ENCODE measurements at places on chromosomes 2 and 18. TPM values are rescaled to one million over a fixed set of nuclear protein-coding genes. Genes with fewer than 3 reads are reported as not detected.

DNA sequence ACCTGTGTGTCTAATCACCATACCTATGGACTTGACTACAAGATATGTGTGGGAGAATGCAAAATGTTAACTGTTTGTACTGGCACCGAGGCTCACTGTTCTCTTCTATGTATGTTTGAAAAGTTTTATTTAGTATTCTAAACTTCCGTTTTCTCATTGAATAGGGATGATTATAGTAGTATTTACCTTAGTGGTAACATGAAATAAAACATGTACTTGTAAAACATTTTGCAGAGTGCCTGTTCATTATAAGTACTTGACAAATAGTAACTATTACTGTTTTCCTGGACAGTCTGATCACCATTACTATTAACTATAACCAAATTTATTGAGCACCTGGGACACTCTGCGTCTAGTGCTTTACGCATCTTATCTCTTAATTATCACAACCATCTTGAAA, 24.8 kb downstream of the DDX1 start:
- DNase-seq = no peak

Gene OR6B2
- total RNA-seq = not detected

Gene GDF7
- 1.1 TPM for total RNA-seq

Gene SYT4
- total RNA-seq = 3.2 TPM

- no peak for DNase-seq
Measured at GRCh38 chr2:215657844-215658243, 222.0 kb upstream of the FN1 start.

Gene MIB1
- total RNA-seq = 31.7 TPM

Gene DPP4
- total RNA-seq = 24.1 TPM

GRCh38 chr18:30387401-30387800, 655.1 kb downstream of the DSC3 start:
- DNase-seq = no peak

DNA sequence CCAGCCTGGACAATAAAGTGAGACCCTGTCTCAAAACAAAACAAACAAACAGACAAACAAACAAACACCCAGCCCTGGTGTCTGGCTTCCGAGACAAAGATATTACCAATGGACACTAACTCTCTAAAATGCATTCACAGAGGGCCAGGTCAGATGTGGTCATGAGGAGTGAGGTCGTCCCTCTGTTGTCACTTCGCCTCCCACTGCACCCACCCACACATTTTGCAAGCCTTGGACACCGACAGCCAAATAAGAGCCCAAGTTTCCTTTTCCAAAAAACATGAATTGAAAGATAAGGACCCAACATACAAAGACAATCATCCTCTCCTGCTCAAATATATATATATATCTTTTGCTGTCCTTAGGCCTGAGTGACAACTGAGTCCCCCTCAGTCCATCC, 319.9 kb downstream of the TSN start:
- DNase-seq = no peak

- DNase-seq = no peak
Measured at GRCh38 chr2:45942237-45942738, 290.8 kb downstream of the PRKCE start.

DNA sequence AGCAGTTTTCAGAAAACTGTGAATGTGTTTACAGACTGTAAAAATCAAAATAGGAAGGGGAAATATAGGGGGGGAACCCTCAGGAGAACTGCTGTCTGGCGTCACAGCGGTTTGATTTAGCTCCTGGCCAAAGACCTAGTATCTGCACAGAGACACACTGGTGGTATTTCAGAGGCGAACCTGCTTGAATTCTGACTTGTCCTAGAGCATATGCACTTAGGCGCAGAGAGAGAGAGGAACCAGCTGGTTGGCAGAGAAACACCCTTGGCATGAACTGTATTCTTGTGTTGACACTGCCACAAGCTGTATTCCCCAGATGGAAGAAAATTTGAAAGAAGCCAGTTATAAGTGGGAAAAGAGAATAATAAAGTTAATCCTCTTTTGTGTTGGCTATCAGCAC, 506.5 kb upstream of the NRP2 start:
- DNase-seq = no peak

- DNase-seq = no peak
Measured at GRCh38 chr2:151106805-151107506, 154.7 kb downstream of the RBM43 start.

- no peak for DNase-seq
Measured at GRCh38 chr2:170505631-170506275, 209.4 kb upstream of the SP5 start.

Gene SPP2
- total RNA-seq = not detected

Gene HOXD3
- total RNA-seq = 15.8 TPM

Gene FBXO48
- 0.24 TPM for total RNA-seq

DNA sequence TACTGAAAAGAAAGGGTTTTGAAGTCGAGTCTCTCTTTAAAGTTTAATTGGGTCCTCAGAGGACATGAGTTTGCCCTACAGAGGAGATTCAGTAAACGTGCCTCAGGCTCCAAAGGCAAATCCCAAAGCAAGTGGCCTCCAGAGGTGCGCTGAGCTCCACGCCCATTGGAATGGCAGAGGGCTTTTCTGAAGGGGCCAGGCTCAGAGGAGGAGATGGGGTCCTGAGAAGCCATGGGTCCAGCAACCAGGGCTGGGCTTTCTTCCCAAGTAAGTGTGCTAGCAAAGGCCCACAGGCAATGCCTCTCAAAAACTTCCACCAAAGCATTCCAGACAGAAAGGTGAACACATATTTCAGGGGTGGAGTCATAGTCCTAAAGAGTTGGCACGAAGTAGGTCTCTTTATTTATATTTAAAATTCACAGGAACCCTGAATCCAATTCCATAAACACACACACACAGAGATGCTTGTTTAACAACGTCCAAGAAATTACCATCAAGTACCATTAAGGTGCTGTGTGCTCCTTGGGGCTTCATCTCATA, 93.0 kb upstream of the SH3BP4 start:
- DNase-seq = no peak

GRCh38 chr18:75029481-75029880, 179.5 kb downstream of the PTGR3 start:
- no peak for DNase-seq

DNA sequence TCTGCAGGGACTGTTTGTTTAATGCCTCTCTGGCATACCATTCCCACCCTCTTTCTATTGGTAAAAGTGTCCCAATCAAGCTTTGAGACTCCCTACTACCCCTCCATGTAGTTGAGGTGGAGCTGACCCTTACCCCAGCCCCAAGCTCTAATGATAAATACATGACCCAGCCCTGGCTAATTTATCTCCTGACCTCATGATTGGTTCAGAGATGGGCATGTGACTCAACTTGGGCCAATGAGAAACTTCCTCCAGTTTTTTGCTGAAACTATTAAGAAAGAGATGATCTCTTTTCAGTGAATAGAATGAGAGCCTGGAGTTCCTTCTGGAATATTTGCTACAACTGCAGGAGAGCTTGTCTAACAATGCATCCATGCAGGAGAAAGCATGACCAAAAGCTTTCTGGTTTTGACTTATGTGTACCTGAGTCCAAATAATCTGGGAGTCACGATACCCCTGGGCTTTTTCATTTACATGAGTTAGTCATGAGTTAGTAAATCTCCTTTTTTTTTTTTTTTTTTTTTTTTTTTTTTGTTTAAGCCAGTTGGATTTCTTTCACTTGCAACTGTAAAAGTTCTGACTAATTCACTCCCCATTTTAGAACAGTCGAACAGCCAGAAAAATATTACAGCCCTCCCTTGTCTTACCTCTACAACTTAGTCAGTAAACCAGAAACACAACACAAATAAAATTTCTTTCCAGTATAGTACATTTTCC, 66.5 kb upstream of the TLK1 start:
- DNase-seq = no peak

Gene SLC5A7
- total RNA-seq = not detected

Gene TEX44
- not detected for total RNA-seq
